ENCODE measurements at places on chromosomes 7 and 10.

- no peak for DNase-seq
Observed at GRCh38 chr10:120208488-120208887, 248.5 kb upstream of the PLPP4 start.

DNA sequence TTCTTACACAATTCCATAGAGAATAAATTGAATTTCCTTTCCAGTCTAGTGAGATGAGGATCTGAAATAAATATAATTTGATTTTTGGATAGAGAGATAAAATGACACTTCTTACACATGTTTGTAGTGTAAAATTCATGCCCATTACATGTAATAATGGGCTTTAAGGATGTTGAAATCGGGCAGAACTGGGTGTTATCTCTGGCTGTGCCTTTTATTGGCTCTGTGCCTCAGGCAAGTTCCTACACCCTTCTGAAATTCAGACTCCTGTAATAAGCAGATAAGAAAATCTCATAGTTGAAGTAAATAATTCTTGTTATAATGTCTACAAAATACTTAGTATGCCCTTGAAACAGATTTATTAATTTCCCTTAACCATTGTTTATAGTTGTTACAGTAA is 125.6 kb downstream of the SEMA3A start:
- DNase-seq: no peak

GRCh38 chr7:100493476-100494264 is 9.9 kb downstream of the NYAP1 start:
- DNase-seq: peak; percentile 55

- peak; percentile 37 for DNase-seq
Observed at GRCh38 chr7:27689591-27690164, 27.0 kb upstream of the HIBADH start.

GRCh38 chr7:71264005-71264404 is 132.1 kb downstream of the GALNT17 start:
- no peak for DNase-seq

GRCh38 chr10:16853201-16853600 is 36.0 kb upstream of the RSU1 start:
- DNase-seq: no peak

DNA sequence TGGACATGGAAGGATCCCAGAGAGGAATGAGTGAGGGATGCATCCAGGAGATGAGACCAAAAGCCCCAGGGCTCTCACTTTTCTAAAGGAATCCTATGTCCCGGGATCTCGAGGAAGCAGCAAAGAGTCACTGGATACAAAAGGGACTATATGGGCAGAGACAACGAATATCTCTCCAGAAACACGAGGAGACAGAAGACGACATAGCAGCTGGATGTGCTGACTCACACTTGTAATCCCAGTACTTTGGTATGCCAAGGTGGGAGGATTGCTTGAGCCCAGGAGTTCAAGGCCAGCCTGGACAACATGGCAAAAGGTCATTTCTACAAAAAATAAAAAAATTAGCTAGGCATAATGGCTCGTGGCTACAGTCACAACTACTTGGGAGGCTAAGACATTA is 24.7 kb upstream of the MSMB start:
- DNase-seq: no peak

Data from thymus (tissue), 14 donors.